Activated CD8-positive, alpha-beta memory T cell treated with anti-CD3 and anti-CD28 coated beads for 4 hours (primary cell): ENCODE measurements at places on chromosomes 12 and 14.

GRCh38 chr12:72974954-72975555 is 702.9 kb downstream of the TRHDE start:
- DNase-seq: no peak

- no peak for DNase-seq
Observed at GRCh38 chr12:115004470-115005146, 320.6 kb upstream of the TBX3 start.

DNA sequence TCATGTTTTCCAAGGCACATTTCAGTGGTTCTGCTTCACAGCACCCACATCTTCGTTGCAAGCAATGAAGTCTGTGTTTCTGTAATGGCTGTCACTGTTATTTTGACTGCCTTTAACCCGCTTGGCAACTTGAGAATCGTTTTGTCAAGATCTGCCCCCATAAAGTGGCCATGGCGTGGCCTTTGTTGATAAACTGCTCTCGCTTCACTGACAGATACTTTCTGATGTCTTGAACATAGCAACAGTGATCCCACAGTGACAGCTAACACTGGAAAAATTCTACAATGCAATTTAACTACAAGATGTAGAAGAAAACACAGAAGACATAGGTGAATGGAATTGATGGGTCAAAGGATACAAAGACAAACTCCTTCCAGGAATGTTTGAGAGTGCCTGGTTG is 184.2 kb downstream of the KLHL28 start:
- no peak for DNase-seq

DNA sequence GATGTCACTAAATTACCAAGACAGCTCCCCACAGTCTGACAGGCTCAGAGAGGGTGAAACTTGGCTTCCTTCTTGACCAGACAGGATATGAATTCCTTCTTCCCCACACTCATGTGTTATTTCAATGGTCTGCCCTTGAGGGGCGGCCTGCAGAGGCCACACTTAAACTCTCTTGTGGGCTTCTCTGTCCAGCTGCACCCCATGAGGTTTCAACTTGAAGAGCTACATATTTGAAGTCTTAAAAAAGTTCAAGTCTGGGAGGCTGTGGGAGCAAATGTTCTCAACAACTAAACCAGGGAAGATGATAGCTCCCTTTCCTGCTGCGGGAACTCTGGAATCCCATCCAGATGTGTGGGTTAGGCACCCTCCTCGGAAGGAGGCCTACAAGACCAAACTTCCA is 98.3 kb downstream of the TTC7B start:
- DNase-seq: no peak

DNA sequence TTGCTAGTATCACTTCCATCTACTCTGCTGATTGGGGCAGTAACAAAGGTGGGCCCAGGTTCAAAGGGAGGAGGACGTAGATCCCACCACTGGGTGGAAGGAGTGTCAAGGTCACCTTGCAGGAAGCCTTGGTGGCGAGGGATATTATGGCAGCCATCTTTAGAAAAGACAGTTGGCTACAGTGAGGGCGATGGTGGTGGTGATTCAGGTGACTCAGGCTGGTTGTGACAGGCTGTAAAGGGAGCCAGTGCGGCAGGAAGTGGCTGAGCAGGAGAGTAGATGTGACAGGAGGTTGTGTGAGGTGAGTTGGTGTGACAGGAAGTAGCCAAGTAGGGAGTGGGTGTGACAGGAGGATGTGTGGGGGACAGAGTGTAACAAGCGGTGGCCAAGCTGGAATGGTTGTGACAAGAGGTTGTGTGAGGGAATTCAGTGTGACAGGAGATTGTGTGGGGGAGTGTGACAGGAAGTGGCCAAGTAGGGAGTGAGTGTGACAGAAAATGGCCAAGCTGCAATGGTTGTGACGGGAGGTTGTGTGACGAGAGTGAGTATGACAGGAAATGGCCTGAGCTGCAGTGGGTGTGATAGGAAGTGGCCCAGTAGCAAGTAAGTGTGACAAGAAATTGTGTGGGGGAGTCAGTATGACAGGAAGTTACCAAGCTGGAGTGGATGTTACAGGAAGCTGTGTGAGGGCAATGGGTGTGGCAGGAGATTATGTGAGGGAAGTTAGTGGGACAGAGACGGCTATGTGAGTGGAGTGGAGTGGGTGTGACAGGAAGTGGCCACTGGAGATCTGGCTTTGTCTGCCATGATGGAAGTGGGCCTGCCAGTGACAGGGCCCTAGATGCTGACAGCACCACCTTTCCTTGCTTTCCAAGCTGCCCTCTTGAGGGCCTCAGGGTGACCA is 136.5 kb upstream of the MYL2 start:
- peak; percentile 29 for DNase-seq

DNA sequence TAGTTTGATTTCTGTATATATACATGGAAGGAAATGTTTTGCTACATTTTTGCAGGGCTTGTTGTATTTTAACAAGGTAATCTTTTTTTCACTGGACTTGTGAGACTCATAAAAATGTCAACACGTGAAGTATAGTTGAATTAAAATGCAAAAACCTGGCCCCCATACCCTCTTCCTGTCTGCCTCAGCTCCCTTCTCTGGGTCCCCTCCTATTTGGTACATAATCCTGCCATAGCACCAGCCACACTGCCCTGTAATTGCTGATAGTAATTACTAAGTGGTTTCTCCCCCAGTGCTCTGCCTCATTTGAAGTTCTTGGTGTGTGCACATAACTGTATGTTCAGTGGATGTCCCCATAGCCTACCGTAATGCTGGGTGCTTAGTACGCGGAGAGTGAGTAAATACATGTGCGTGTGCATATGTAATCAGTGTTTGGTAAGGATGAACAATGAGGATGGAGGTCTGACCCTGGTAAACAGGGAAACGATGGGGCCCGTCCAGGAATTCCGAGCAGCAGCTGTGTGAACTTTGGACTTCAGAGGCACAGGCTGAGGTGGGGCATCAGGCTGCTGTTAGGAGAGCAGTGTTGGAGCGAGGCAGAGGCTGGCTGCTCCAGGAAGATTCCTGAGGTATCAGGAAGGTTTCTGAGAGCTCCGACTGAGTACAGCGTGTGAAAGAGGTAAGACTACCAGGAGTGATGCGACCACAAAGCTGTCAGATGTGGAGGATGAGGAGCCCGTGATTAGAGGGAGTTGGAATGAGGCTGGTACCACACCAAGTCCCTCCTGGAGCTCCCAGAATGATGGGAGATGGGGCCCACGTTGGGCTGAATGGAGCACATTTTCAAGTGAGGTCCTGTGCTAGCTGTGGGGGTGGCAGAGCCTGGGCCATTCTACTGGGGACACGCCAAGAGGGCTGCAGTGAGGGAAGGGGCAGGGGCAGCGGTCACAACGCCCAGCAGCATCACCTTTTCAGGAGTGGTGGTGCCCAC is 106.8 kb downstream of the PELI2 start:
- no peak for DNase-seq

DNA sequence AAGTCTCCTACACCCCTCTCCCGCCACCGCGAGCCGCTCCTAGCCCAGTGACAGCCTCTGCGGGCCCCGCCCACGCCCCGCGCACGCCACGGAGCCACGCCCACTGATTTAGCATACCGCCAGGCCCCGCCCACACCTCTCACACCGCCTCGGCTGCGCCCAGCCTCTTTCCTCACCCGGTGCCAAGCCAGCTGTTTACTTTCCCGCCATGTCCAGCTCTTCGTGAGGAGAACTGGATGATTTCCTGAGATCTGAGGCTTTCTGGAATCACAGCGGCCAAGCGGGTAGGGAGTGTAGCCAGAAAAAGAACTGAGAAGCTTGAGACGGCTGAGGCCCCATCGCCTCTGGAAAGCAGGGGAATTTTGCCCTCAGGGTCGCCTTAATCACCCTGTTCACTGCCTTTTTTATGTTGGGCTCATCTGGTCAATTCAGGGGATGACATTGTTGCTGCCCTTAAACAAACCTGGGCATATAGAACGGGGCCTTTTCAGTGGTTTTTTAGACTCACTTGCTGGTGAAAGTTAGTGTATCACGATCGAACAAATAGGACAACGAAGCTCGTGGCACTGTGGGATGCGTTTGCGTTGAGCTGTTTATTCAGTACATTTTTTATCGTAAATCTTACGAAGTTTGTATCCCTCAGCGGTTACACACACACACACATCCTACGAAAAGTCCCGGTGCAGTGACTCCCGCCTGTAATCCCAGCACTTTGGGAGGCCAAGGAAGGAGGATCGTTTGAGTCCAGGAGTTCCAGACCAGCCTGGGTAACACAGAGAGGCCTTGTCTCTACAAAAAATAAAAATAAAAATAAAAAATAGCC is at the start of gene RNF212B:
Gene RNF212B (plus strand): TSS at position 165 of the 823 bp plus-strand sequence. CDS start 2,410 bp downstream, outside the sequence.
- DNase-seq: peak; percentile 67

DNA sequence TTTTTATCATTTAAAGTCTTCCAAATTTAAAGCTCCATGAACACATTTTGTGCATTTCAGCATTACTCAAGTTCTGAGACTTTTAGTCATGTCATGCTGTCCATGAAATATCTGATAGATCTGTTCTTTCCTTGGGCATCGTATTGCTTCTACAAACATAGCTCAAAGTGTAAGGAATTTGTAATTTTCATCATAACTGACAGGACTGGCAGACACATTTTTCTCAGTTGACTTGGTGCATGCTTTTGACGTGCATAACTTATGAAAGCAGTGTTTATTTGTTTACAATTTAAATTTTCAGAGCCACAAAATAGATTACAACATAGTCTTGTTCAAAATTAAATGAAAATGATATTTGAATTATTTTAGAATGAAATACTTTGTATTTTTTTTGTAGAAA is 812.1 kb upstream of the NOVA1 start:
- DNase-seq: no peak

- no peak for DNase-seq
Observed at GRCh38 chr12:52633383-52633782, 15.0 kb upstream of the KRT73 start.

GRCh38 chr12:27534765-27535161 is 10.8 kb downstream of the PPFIBP1 start:
- DNase-seq: no peak

GRCh38 chr12:51729331-51729730 is 119.2 kb downstream of the FIGNL2 start:
- no peak for DNase-seq

DNA sequence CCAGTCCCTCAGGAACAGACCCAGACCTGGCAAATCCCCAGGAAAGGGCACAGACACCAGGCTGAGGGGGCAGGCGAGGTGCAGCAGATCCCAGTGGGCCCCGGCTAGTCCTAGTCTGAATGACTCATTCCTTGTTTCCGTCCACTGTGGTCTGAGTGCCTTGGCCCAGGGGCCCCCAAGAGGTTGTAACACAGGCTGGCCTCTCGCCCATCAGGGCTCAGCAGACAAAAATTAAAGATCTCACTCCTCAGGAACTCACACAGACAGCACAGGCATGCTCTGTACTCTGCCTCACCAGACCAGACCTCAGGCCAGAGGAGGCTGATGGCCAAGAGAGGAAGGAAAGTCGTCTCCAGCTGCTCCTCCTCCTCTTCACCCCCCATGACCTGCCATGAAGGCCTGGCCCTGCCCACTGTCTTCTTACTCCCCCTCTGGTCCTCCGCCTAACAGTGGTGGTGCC is 7.7 kb upstream of the LTBP2 start:
- no peak for DNase-seq

DNA sequence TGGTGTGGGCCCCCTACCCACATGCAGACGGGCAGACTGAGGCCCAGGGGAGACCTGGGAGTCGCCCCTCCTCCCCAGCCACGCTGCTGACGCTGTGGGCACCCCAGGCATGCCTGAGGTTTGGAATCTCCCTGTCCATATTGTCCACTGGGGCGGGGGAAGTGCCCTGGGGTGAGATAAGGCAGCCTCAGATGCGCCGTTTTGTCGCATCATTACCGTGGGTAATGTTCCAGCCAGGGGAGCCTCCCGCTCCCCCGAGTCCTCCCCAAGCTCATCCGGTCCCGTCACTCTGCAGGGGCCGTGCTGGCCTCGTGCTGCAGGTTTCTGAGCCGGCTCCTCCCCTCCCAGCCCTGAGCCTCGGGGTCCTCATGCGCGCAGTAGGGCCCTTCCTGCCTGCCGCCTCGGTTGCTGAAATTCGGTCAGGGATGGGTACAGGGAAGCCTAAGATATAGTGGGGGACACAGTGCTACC is 11.4 kb downstream of the INF2 start:
- no peak for DNase-seq

DNA sequence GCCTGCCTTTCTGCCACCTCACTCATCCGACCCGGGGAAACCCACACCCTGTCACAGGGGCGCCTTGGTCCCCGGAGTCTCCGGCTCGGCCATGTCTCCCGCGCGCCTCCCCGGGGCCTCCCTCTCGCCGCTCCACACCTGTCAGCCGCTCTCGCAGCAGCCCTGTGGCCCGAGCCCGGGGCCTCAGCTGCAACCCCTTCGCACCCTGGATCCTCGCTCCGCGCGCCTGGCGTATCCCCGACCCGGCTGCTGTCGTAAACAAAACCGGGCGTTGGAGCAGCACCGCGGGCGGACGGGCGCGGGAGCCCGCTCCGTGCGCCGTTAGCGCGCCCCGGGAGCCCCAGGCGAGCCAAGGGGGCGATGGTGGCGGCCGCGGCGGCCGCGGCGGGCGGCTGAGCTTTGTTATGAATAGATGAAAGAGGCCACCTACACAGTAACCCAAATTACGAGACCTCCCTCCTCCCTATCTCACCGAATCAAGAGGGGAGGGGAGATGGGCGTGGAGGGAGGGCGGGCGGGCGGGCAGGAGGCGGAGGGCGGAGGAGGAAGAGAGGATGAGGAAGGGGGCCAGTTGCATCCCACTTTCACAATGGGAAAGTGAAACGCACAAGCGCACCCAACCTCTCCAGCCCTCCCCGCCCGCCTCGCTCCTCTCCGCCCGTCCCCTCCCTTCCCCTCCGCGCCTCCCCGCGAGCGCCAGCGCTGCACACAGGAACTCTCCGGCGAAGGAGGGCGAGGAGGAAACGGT is at the start of gene PLXNC1:
Gene PLXNC1 (plus strand): TSS at position 587 of the 748 bp plus-strand sequence. CDS start 395 bp downstream, outside the sequence.
- no peak for DNase-seq

- DNase-seq: no peak
Observed at GRCh38 chr14:22412926-22413411, 176.1 kb downstream of the DAD1 start.

GRCh38 chr14:90368946-90369721 is 27.7 kb upstream of the CALM1 start:
- DNase-seq: no peak

GRCh38 chr12:55822228-55822627 is 4.4 kb downstream of the ORMDL2 start:
- DNase-seq: no peak

- no peak for DNase-seq
Observed at GRCh38 chr12:104121001-104121400, 17.0 kb downstream of the NFYB start.

DNA sequence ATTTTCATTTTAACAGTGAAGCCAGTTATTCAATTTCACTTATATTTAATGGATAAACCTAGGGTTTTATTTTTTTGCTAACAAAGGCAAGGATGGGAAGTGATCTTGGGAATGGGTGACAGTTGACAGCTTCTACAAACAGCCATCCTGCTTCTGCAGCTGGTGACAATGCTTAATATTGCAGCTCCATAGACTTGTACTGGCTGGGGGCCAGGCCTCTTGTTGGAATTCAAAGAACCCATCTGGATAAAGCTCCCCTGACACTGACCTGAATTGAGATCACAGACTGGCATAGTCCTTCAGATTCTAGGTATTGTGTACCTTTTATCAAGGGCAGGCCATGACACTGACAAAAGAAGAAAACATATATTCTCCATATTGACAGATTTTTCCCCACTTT is 664.6 kb upstream of the FOXG1 start:
- no peak for DNase-seq
